ENCODE measurements at places on chromosomes 11 and 22.

DNA sequence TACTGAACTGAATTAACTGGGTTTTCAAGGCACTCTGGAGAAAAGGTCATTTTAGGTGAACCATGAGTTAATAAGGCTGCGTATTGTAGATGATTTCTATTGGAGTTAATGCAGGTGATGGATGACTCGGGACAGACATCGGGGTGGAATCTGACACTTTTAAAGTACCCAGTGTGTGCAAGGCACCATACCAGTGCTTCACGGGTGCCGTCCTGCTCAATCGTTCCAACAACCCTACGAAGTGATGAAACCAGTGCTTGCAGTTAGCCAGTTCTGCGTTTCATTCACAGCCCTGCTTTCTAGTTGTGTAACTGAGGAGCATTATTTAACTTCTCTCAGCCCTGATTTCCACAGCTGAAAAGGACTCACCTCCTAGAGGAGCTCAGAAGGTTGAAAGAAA, 216.5 kb downstream of the BARX2 start:
- DNase-seq, result no peak

DNA sequence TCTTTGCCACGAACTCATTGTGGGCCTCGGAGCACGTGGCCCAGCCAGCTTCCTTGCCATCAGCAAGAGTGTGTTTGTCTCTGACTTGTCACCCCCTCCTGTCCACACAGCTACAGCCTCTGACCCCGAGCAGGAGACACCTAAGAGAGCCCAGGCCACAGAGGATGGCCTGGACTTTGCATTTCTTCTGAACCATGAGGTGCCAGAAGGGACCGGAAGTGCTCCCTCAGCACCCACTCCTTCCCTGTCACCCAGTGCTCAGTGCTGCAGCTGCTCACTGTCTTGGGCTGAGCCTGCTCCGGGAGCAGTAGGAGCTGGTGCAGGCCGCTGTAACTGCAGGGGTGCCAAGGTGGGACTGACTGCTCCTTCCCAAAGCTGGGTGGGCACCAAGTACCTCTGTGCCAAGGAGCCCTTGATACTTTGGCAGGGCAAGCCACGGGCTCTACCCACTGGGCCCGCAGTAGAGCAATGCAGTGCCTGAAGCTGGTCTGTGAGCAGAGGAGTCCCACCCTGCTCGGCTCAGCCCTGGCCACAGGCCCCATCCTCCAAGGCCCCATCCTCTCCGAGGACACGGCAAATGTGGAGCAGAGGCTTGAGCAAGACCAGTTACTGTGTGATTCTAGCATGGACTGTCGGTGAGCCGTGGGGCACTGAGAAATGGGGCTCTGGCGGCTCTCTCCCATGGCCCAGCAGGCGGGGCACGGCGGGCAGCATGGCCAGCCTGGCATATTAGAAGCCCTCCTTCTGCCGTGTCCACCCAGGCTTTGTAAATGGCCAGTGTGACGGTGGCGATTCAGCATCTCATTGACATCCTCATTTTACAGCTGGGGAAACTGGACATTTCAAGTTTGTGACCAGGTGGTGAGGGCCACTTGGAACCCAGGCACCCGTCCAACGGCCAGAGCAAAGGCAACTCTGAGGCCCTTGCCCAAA, 6.3 kb downstream of the GRK2 start:
- DNase-seq, result peak; percentile 65

DNA sequence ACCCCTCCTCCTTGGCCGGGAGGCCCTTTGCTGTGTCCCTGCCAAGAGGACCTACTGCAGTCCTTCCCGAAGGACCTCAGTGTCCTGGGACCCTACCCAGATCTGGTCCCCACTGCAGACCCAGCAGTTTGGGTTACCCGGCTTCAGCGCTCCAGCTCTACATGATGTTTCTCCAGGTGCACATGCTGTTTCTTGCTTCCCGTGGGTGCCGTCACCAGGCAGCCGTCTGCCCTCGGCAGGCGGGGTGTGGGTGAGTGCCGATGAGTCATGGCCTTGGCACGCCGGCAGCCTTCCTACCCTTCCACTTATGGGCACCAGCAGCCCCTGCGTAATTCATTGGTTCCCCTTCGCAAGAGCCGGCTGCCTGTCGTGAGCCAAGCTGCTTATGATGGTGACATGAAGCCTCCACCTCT, 101.8 kb downstream of the BCR start:
- peak; percentile 94 for DNase-seq

DNA sequence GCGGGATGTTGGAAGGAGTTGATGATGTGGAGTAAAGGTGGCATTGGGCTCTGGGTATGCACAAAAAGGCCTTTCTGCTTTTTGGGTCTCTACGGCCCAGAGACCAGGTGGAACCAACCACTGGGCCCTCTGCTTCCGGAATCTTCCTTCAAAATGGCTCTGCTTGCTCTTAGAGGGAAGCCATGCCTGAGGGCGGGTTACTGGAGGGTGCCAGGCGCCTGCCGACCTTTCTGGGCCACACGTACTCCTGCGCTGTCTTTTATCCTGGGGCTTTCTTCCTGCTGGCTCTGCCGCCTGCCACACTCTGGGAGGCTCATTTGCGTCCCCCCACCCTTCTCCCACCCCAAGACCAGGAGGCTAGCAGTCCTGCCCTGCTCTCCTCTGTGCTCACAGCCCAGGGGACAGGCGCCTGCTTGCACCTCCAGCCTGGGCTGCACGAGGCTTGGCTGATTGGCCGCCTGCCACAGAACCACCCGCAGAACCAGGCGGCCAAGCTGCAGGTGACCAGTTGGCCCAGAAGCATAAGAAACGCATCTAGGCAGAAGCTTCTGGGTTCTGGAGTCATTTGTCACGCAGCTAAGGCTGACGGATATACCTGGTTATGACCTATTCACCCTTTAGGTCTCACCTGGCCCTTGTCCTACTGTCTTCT, 536.9 kb downstream of the TBC1D22A start:
- no peak for DNase-seq

GRCh38 chr11:87263979-87264378, 226.2 kb downstream of the TMEM135 start:
- DNase-seq, result no peak

Data from sigmoid colon (tissue), 7 donors.